NCI-H1930 (cell line): ENCODE measurements at places on chromosomes 3 and 15.

DNA sequence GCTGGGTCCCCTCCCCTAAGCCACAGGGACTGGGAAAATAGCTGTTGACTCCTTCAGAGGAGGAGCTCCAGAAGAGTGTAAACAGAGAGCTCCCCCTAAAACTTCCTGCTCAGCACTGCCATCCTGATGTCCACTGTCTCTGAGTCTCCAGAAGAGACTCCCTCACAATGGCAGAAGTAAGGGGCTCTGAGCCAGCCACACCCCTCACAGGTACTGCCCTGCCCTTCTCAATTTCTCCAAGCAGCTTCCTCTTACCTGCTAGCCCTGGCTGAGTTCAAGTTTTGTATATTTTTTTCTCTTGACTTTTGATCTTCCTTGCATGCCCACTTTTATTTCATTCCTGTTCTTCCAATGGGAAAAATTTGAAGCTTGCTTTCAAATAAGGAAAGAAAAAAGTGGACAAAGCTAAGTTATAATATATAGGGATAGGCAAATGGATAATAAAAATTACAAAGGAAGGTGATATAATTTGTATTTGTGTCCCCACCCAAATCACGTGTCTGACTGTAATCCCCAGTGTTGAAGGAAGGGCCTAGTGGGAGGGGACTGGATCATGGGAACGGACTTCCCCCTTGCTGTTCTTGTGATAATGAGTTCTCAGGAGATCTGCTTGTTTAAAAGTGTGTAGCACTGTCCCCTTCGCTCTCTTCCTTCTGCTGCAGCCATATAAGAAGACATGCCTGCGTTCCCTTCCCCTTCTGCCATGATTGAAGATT is 442.2 kb upstream of the WNT5A start:
- DNase-seq, result no peak

GRCh38 chr3:48301800-48302166 is 31.7 kb downstream of the SPINK8 start:
- no peak for DNase-seq

- no peak for DNase-seq
These were observed 135.0 kb downstream of the TJP1 start for GRCh38 chr15:29687204-29687815.

DNA sequence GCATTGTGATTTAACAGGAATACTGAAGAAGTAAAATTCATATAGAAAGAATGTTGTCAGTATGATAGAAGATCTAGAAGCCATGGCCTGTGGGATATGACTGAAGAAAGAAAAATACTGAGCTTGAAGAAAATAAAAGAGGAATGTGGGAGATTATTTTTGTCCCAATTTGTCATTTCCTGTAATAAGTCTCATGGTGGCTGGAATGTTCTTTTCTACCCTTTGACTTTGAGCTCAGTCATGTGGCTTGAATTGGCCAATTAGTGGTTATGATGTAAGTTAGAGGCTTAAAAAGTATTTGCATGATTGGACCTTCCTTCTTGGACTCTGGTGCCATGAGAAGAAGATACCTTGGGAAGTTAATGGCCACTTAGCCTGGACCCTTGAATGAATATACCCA is 14.1 kb downstream of the APH1B start:
- no peak for DNase-seq

DNA sequence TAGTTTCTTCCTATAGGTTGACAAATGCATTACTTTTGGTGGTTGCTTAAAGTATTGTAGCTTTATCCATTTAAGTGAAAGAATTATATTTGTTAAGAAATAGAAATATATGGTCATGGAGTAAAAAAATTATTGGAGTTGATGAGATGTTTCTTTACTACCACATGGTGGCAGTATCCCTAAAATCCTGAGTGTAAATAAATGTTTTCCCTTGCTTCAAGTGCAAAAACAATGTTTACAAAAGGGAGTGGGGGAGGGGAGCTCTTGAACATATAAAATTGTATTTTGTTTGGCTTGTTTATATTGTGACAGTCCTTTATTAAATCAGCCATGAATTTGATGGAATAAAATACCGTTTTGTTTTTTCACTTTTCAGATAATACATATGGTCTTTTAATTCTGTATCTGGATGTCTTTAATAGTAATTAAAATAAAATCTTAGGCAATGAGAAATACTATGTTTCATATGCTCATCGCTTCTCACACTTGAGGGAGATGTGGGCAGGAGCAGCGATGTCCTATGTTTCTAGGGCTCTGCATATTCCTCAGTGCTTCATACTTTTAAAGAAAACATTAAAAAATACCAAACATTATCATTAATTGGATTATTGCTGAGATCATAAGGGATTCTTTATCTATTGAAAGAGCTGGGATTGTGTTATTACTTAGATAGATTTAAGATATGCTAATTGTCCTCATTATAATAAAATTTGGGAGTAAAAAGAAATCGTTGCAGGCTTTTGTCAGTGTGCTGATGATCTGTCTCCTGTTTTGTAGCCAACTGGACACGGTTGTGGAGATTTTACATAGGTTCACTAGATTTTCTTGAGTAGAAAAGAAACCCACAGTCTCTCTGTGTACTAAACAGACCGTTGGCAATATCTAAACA is 349.7 kb downstream of the TUSC7 start:
- no peak for DNase-seq

- DNase-seq, result no peak
These were observed 200.4 kb downstream of the NR1D2 start for GRCh38 chr3:24145481-24145880.

GRCh38 chr3:129831503-129831902 is 62.0 kb downstream of the TMCC1 start:
- no peak for DNase-seq

DNA sequence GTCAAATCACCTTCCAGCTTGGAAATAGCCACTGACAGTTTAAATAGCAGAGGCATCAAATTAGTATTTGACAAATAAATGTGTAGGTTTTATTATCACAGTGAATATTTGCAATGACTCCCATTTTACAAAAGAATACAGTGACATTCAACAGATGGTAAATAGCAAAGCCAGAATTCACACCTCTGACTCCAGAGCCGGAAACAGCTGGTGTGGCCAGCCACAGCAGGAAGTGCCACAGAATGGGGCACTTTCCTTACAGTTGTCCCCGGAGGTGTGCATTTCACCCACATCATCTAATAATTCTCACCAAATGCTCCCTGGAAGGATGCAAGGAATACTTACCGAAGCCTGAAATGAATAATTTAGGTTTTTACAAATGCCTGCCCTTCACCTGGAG is 295.7 kb upstream of the WNT5A start:
- no peak for DNase-seq

DNA sequence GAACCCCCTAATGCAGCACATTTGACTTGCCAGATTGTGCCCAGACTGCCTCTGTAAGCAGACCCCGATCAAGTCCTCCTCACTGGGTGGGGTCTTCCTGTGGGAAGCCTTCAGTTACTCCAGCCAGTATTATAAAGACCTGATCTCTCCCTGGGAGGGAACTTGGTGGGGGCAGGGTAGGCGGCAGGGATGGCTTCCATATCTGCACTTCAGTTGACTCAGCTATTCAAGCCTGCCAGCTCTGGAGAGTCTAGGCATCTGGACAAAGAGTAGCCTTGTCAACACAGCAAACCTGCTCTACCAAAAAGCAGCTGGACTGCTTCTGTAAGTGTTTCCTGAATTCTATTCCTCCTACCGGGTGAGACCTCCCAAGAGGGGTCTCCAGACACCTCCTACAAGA is 21.0 kb upstream of the SLC25A38 start:
- no peak for DNase-seq

DNA sequence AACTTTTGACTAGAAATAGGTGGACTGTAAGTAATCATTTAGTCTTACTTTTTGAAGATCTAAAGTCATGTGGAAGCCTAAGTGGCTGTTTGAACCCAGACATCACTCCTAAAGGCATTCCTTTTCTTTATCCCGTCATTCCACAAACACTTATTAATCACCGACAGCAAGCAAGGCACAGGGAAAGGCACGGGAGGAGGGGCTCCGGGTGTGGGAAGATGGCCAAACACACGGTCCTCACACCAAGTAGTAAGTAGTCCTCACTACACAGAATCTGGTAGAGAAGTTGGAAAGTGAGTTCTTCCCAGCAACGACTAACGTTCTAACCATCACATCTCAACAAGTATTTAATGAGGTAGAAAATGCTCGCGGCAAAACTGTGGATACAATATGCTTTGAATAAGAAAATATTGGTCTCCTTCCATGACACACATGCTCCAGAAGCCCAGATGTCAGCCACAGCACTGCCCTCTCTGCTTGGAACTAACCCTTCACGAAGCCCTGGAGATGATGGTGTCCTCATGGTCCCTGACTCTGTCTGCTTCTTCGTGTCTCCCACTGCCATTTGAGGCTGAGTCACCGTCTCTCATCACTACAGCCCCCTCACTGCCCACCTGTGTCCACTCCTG is 202.2 kb downstream of the OPA1 start:
- no peak for DNase-seq

DNA sequence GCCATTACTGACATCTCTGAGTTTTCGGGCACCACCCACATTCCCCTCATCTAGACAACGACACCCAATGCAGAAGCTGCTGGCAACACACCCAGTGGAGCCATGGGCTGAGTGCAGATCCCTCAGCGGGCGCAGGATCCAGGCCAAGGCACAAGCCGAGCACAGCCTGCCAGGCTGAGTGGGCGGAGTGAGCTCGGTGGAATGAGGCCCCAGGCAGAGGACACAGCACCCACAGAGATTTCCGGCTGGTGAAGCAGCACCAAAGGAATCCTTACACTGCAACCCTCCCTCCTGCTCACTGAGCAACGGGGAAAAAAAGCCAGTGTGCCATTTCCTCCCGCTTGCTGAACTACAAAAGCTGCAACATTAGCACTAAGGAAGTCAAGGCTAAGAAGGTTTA is 34.3 kb downstream of the ZMAT3 start:
- DNase-seq, result no peak

DNA sequence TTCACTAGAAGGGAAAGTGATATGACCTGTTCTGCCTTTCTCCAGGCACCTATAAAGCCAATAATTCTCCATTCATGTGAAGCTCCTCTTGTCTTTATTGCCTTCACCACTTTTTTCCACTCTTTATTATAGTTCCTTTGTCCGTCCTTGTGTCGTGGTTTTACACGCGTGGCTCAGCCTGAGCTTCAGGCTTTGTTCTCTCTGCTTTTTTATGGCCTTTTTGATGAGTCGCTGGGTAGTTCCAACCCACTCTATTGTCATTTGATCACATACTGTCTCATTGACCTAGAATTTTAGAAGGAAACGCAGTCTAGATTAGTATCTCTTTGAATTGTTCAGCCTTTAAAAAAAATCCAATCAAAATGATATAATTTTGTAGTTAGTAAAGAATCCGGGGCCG is 403.2 kb downstream of the PTPRG start:
- DNase-seq, result no peak

DNA sequence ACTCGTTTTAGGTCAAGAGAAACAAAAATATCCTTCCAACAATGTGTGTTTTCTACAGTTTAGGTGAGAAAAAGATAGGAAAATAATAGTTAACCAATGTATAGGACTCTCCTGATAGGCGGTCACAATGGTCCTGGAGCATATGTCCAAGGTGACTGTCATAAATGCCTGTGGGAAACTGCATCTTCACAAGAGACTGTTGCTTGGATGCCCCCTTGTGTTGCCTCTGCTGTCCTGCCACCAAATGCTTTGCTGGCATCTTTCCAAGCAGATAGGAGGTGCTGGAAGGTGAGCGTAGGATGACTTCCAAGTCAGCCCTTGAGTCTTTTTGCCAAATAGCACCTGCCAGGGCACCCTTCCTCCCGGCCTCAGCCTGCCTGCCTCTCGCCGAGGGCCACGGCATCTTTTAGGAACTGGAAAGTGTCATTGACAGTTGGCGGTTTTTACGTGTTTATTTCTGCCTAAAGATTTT is 24.1 kb upstream of the SACM1L start:
- peak; percentile 0 for DNase-seq

- peak; percentile 38 for DNase-seq
These were observed 128.8 kb downstream of the FRMD5 start for GRCh38 chr15:44066211-44066827.

DNA sequence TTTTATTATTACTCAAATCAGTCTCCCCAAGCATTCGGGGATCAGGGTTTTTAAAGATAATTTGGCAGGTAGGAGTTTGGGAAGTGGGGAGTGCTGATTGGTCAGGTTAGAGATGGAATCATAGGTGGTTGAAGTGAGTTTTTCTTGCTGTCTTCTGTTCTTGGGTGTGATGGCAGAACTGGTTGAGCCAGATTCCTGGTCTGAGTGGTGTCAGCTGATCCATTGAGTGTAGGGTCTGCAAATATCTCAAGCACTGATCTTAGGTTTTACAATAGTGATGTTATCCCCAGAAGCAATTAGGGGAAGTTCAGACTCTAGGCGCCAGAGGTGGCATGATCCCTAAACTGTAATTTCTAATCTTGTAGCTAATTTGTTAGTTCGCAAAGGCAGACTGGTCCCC is 20.6 kb upstream of the TRANK1 start:
- DNase-seq, result no peak

DNA sequence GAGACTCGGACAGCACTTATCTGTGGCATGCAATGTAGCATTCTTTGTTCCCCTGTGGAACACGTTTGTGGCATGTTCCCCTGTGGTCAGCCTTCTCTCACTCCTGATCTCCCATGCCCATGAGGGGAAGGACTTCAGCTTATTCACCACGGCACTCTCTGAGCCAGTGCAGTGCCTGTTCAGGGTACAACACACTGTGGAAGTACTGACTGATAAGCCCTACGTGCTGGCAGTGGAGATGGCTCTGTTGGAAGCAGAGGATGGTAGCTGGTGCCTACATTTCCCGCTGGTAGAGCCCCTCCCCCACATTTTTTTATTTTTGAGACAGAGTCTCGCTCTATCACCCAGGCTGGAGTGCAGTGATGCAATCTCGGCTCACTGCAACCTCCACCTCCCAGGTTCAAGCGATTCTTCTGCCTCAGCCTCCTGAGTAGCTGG is 43.5 kb upstream of the ETV5 start:
- DNase-seq, result no peak

- DNase-seq, result no peak
These were observed 140.5 kb upstream of the TBL1XR1 start for GRCh38 chr3:177337541-177338331.

DNA sequence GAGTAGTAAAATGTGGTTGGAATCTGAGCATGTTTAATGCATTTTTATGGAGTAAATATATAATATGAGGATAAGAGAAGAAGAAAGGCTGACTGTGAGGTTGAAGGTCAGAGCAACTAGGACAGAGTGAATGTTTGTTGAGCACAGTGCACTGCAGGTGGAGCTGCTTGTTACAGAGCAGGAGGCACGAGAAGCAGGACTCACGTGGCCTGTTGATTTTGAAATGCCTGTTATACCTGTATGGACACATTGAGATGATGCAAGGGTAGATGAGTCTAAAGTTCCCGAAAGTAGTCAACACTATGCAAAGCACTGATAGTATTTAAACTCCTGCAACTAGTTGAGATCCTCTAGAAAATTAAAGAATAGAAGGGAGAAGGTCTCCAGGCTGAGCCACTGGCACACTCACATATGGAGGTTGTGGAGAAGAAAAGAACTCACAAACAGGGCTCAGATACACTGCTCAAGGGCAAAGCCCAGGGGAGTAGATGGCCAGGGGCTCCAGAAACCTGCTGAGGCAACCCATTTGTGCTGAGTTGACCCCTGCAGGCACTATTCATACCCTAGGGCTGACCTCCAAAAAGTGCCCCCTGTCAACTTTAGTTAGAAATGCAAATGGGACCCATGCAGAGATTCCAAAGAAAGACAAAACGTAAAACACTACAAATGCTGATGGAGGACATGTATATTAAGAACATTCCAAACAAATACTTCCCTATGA is 541.5 kb downstream of the GABRG3 start:
- no peak for DNase-seq
